ENCODE measurements at places on chromosomes 7 and 10.

DNA sequence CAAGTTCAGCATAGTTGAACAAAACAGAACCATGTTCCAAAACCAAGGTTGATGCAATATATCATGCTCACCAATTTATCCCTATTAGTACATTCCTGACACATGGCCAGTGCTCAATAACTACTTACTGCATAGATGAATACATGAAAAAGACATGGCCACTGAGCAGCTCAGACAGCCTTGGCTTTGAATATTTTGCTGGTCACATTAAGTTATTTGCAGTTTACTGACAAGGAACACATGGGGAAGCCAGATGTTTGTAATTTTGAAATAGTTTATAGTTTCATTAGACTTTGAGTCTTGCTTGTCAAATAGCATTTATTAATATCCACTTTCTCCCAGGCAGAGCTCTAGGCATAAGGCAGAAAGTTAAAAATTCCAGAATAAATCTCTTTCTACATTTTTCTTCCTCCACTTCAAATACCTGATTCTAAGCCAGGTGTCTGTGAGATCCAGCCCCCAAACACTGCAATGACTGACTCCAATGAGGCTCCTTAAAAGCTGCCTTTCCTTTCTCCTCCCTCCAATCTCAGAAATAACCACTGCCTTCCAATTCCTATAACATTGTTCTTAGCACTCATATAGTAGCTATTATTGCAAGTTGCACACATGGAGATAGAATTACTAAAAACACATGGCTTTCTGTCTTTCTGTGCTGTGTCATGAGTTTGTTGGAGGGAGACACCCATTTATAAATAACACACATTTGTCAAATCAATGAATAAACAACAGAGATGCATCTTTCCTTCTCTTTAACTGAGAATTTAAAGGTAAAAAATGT, 91.3 kb downstream of the PCGF5 start:
- DNase-seq = no peak

- no peak for DNase-seq
Measured at GRCh38 chr10:97805096-97805884, 33.5 kb upstream of the SFRP5 start.

DNA sequence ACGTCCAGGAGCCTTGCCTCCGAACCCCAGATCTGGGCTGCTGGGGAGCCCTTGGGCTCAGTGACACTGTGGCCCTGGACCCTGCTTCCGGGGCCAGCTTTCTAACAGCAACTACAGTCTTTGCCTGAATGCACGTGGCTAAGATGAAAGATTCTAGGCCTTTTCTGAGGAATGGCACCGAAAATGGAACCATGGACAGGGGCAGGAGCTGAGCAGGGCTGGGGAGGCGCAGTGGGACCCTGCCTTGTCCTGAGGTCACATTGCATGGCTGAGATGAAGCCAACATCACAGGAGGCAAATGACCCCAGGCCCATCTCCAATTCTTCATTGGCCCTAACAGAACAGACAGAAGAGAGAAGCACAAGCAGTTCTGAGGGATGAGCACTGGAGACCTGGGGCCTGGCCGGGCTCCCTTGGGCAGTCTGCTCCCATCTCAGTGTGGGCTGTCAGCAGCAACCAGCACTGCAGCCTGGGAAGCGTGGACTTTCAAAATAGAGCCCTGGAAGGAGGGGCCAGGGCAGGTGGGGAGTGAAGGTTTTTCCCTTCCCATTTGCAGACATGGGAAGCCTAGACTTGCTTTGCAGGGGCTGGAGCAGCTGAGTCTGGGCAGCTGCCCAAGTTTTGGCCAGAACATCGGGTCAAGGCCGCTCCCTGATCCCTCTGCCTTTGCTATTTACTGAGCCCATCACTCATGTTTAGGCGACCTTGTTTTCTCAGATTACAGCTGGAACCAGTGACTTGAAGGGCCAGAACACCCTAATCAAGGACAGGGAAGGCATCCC, 114.4 kb upstream of the TCERG1L start:
- DNase-seq = no peak

GRCh38 chr7:45662540-45663166, 88.5 kb downstream of the ADCY1 start:
- DNase-seq = no peak

GRCh38 chr7:4115442-4115841, 566.7 kb upstream of the FOXK1 start:
- no peak for DNase-seq

- DNase-seq = no peak
Measured at GRCh38 chr7:96708872-96709271, 774 bp downstream of the SEM1 start.

DNA sequence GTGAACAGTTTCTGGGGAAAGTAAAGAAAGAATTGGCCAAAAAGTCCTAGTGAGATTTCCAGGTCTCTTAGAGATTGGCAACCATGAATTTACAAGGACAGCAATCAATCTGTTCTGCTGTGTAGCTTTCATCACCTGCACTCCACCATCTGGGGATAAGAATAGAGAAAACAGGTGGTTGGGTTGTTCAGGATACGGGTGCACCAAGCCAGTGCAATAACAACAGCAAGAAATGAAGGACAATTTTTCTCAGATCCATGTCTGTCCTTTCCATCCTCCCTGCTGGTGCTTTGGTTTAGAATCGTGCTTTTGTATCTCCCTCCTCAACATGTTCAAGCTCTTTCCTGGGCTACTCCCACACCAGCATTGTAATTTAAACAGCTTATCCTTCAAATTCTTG, 787.7 kb downstream of the GRID1 start:
- no peak for DNase-seq

GRCh38 chr10:130761032-130761575, 550.4 kb downstream of the TCERG1L start:
- no peak for DNase-seq

DNA sequence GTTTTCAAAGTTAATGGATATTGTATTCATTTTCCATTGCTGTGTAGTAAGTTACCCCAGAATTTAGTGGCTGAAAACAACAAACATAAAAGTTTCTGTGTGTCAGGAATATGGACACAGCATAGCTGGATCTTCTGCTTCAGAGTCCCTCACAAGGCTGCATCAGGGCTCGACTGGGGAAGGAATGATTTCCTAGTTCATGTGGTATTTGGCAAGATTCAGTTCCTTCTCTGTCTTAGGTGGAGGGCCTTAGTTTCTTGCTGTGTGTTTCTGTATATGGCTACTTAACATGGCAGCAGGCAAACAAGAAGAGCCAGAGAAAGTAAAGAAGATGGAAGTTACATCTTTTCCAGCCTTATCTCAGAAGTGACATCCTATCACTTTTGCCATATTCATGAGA, 51.1 kb downstream of the TPST1 start:
- DNase-seq = no peak

- DNase-seq = no peak
Measured at GRCh38 chr10:62457598-62457997, 83.4 kb downstream of the ZNF365 start.

- DNase-seq = no peak
Measured at GRCh38 chr10:48667960-48668590, 16.6 kb upstream of the WDFY4 start.

- DNase-seq = peak; percentile 25
Measured at GRCh38 chr10:133258818-133259601, 17.7 kb downstream of the ADAM8 start.

DNA sequence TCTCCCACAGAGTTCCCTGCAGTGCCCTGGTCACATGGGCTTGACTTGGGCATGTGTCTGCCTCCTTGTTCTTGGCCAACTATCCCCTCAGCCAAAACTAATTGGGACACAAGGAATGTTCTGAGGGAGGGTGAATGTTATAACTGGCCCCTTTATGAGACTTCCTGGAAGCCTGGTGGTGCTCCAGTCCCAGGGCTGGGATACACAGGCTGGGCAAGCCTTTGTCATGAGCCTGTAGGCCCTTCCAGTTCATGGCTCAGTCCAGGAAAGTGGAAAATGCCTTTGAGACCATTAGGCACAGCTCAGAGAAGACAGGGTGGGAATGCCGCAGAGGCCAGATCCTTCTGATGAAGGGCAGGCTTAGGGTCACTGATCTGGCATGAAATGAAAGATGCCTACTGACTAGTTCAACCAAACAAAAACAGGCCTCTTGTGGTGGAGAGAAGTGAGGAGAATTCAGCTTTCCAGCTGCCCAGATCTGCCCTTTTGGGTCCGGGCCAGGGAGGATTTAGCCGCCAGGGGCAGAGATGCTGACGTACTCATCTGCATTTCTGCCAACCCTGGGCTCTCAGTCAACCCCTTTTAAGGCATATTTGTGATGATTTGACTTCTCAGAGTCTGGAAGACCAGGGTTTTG, 961.5 kb downstream of the KCNMA1 start:
- DNase-seq = peak; percentile 59

- no peak for DNase-seq
Measured at GRCh38 chr10:90642136-90642535, 215.7 kb downstream of the HTR7 start.

DNA sequence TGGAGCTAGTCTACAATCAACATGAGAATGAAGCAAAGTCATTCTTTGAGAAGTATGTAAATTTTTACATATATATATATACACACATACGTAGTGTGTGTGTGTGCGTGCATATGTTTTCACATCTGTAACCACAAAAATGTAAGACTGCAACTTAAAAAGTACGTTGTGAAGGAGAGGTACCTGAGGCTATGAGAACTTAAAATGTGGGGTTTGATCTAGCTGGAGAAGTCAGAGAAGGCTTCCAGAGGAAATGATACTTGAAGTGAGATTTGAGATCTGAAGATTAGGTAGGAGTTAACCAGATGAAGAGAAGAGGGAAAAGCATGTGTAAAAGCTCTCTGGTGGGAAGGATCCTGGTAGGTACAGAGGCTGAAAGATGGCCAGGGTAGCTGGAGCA, 5.8 kb downstream of the TAF5 start:
- no peak for DNase-seq

DNA sequence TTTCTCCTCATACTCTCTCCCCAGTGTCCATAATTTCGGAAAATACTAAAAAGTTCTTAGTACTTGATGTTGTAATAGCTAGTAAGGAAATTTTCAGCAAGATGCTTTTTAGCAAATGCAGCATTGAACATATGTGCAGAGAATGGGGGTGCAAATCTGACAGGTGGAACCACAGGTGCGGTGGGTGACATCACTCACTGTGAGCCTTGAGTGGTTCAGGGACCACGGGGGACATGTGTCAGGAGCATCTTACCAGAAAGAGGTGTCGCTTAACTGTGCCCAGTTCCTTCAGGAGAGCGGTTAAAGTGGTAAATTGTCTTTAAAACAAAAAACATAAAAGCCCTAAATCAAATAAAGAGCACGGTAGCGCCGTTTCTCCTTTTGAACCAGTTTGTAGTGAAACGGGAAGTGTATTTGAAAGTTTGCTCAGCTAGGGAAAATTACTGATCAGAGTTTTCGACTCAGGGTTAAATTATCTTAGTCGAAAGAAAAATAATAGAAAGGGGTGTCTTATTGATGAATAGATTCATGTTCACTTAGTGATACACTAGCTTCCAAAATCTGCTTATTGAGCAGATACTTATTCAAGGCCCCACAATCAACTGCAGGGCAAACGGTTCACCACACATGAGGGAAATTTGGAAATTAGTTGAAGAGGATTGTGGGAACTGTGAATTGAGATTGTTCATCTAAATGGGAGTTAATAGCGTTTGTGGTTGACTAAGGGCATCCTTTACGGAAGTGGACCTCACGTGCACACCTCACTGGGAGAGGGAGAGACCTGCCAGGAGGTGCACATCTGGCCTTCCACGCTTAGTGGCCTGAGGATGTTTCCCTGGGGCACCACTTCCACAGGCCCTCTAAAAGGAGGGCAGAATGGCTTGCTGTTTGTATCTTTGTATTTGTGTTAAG, 12.7 kb downstream of the CUL1 start:
- DNase-seq = no peak

- no peak for DNase-seq
Measured at GRCh38 chr10:71526653-71527052, 129.9 kb downstream of the CDH23 start.
